Effector CD8-positive, alpha-beta T cell (primary cell): ENCODE measurements at places on chromosomes 1 and 21.

- DNase-seq = no peak
These were observed 133.4 kb downstream of the NEK7 start for GRCh38 chr1:198290089-198290683.

GRCh38 chr1:27884006-27884954 lies 11.9 kb downstream of the THEMIS2 start:
- DNase-seq = no peak

GRCh38 chr1:58031416-58031815 lies 515.1 kb downstream of the OMA1 start:
- DNase-seq = no peak

- no peak for DNase-seq
These were observed 31.8 kb downstream of the SIPA1L2 start for GRCh38 chr1:232598133-232598532.

DNA sequence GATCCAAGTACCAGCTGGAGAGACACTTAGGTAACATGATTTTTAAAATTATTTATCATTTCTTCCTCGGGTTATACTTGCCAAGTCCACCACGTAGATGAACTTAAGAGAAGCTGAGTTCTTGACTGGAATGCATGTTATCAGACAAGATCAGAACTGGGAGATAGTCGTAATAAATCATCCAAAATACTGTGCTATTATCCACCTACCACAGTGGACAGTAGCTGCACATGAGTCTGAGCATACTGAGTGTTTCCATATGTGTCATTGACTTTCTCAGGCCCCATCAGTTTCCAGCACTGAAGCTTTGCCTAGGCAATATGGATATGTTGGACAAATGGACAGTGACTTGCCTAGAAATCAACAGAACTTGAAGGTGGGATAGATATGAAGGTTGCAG lies 77.9 kb upstream of the RRP15 start:
- DNase-seq = no peak

DNA sequence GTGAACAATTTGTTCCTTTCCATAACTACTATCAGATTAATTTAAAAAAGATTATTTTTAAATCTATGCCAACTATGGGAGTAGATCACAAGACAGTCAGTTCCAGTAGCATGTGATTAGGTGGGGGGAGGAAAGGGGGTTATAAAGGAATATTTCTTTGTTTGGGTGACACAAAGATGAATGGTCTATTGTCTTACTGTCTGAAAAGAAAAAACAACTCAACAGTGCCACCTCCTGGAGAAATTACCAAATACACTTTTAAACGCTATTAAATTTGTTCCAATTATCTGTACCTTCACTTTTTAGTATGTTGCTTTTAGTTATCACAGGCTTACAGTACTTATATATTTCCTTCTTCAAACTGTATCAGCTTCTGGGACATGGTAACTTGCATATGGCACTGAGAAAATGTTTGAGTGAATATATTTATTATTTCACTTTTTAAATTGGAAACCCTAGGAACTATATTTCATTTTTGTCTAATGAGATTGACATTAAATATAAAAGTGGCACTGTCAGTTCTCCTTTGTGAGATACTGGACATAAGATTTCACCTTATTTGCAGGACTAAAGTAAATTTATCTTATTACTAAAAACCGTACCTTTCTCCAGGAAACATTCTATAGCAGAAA lies 1.7 kb upstream of the SORT1 start:
- DNase-seq = no peak

DNA sequence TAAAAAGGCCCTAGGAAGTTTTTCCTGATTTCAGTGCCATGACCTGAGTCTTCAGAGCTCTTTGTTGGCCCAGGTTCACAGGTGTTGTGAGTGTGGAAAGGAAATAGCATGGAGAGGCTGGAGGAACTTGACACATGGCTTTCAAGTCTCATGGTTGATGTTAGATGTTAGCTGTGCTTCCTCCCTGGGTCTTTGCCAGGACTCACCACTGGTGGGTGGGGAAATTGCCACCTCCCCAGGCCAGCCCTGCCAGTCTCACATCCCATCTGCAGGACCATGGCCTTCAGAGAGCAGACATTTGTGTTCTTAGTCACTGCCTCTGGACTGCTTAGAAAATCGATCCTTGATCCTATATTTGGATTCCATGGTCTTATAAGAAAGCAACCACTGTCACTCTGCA lies 383.2 kb downstream of the DISC1 start:
- DNase-seq = no peak

DNA sequence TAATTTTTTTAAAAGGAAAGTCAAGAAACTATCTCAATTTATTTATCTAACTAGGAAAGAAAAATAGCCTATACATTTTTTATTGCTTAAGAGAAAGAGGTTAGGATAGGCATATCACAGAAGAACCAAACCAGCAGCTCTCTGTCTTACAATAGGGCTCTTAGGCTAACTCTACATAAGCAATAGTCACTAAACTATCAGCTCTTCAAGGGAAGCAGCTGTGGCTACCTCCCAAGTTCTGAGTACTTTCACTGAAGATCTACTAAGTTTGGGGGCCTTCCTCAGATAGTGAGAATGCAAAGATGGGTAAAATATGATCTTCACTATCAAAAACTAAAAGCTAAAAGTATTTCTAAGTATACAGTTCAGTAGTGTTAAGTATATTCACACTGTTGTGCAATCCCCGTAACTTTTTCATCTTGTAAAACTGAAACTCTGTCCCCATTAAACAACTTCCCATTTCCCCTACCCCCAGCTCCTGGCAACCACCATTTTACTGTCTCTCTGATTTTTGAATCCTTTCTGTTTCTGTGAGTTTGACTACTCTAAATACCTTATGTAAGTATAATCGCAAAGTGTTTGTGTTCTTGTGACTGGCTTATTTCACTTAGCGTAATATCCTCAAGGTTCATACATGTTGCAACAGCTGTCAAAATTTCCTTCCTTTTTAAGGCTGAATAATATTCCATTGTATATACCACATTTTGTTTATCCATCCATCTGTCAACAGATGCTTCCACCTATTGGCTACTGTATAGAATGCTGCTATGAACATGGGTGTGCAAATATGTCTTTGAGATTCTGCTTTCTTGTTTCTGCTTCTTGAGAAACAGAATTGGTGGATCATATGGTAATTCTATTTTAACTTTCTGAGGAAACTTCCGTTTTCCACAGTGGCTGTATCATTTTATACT lies 73.3 kb downstream of the ACBD6 start:
- DNase-seq = no peak

DNA sequence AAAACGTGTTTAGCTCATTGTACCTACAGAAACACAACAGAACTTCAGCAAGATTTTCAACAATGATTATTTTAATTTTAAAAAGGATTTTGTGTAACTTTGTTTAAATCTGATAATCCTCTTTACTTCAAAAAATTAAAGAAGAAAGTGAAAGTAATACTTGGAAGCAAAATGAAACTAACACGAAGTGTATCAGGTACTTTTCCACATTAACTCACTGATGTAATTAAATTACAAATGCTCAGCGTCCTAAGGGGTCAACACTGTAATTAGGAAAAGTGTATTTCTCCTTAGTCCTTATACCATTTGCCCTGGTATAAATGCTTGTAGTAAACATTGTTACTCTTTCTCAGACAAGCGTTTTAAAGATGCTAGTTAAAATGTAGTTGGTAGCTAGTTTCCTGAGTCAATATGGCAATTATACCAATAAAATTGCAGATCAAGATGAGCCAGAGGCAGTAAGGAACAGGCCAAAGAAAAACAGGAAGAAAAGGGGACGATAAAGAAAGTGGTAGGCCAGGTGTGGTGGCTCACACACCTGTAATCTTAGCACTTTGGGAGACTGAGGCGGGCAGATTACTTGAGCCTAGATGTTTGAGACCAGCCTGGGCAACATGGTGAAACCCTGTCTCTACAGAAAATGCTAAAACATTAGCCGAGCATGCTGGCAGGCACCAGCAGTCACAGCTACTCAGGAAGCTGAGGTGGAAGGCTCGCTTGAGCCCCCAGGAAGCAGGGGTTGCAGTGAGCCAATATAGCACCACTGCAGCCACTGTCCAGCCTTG lies 553.0 kb downstream of the SMYD3 start:
- DNase-seq = no peak

DNA sequence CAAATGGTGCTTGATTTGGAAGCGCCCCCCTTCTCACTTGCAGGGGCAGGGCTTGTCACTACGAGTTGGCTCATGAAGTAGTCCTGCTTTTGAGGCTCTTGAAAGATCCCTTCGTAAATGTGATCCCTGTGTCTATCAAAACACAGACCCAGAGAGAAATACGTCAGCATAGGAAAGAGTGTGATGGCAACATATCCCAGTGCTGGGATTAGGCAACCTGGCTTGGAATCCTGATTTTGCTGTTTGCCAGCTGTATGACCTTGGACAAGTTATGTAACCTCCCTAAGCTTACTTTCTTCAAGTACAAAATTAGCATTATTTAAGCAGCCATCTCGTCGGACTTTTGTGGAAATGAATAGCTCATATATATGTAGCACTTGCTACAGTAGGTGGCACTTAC lies 228.4 kb downstream of the ATG4C start:
- DNase-seq = no peak

DNA sequence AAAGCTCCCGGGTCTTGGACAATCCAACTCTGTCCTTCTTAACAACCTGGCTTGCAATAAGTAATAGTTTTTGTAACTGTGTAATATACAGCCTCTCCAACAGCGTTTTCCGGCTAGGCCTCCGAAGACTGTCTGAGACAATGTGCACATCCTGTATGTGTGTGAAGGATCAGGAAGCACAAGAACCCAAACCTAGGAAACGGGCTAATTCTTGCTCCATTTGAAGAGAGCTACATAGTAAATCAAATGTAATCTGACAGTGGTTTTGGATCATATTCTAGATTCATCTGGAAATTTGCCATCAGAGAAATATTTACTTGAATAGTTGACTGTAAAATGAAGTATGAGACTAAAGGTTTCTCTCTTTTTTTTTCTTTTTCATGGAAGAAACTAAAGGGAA lies 1.2 kb downstream of the GPR52 start:
- no peak for DNase-seq

GRCh38 chr1:87170931-87171598 lies 157.6 kb upstream of the LMO4 start:
- no peak for DNase-seq

DNA sequence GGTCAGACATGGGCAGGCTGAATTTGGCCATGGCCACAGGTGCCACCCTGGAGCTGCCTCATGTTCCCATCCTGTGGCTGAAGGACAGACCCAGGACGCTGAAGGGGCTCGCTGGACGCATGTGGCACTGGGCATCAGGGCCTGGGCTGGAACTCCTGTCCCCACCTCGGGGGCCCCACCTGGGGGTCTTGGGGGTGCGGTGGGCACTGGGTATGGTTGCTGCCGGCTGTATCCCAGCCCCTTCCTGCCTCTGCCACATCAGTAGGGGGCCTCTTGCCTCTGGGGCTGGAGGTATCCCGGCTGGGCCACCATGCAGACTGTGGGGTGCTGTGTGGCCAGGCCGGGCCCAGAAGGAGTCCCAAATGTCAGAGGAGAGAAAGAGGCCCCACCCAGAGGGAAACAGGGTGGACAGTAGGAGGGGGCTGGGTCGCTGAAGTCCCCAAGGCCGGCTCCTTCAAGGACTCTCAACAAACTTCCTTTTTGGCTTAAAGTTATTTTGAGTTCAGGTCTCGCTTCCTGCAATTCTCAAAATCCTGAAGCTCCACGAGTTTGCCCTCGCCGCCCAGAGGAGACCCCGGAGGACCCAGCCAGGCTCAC lies 78.7 kb downstream of the SIK1 start:
- no peak for DNase-seq

DNA sequence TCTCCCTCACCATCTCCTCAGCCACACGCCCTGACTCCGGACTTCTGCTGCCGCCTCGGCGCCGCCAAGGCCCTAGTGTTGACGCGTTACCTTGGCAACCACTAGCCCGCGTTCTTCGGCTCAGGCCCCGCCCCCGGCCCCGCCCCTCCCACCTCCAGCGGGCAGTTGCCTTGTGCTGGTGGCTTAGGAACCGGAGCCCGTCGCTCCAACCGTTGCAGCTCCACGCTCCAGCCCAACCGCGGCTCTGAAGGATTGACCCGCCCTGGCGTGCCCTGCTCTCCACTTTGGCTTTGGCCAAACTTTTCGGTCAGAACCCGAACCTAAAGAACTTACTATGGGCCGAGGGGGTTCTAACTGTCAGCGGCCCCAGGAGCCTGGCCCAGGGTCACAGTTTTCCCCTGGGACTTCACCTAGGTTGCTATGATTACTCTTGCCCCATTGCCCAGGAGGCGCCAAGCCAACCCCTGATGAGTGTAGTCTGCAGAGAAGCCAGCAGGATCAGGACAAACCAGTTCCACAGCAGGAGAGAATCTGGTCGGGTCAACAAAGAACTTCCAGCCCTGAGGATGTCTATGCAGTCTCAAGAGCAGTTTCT lies at the start of gene CFAP45:
Gene CFAP45, minus strand, starts transcription at position 80 of the 595 bp plus-strand sequence. Its CDS starts 67 bp downstream, at position 13.
- no peak for DNase-seq

- DNase-seq = no peak
These were observed 78.9 kb downstream of the DSCAM start for GRCh38 chr21:40768056-40768455.

- DNase-seq = no peak
These were observed 33.4 kb downstream of the BATF3 start for GRCh38 chr1:212666116-212666775.

DNA sequence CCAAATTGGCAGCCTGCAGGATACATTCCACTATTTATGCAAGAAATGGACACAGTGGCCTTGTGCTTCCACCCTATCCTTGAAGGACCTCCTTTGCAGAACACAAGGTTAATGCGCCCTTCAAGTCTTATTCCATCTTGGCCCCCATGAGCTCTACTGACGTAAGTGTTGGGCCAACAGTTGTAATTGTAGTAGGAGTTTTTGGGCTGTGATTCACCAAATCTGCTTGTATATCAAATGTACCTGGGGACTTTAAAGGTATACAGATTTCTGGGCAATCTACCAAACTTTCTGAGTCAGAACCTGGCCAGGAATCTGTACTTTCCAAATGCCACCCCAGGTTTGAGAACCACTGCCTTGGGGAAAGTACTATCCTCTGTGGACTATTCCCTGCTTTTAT lies 100.9 kb upstream of the MARK1 start:
- DNase-seq = no peak

DNA sequence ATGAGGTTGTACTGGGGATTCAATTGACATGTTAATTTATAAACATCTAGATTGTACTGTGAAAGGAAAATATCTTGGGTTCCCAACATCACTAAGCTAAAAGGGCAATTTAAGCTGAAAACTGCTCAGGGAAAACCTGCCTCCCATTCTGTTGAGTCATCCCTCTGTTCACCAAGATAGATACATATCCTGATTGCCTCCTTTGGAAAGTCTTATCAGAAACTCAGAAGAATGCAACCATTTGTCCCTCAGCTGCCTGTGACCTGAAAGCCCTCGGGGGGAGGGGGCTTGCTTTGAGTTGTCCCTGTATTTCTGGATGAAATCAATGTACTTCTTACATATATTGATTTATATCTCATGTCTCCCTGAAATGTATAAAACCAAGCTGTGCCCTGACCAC lies 187.0 kb upstream of the ETV3 start:
- no peak for DNase-seq
